Left ventricle myocardium superior (tissue), 1 donor: ENCODE measurements at places on chromosomes 16 and 17. TPM values are rescaled to one million over a fixed set of nuclear protein-coding genes. Genes with fewer than 3 reads are reported as not detected.

- no peak for DNase-seq
These were observed 674 bp downstream of the TOM1L1 start for GRCh38 chr17:54901230-54901822.

- peak; percentile 47 for DNase-seq
These were observed 71.8 kb downstream of the PRKCA start for GRCh38 chr17:66373944-66374817.

- DNase-seq = no peak
These were observed 635 bp upstream of the FA2H start for GRCh38 chr16:74775255-74775654.

DNA sequence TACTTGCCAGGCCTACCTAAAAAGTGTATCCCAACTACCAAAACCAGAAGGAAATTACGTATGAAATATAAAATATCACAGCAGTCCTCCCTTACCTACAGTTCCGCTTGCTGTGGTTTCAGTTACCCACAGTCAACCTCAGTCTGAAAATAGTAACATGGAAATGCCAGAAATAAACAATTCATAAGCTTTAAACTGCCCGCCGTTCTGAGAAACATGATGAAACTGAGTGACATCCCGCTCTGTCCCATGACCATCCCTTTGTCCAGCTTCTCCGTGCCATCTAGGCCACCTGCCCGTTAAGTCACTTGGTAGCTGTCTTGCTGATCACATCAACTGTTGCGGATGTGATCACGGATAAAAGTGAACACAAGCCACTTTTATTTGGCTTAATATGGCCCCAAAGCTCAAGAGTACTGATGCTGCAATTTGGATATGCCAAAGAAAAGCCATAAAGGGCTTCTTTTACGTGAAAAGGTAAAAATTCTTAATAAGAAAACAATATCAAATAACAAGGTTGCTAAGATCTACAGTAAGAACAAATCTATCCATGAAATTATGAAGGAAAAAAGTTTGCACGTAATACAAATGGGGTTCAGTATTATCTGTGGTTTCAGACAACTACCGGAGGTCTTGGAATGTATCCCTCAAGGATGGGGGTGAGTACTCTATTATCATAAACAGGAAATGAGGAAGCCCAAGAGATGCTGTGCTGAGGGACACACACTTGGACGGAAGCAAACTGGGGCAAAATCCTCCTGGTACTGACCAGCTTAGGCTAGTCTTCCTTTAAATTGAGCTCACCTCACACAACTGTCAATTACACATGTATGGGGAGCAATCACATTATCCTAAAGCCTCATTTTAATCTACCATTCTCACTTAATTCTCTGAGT is 8.2 kb downstream of the USP22 start:
- DNase-seq = no peak

- DNase-seq = no peak
These were observed 273.3 kb upstream of the CDH5 start for GRCh38 chr16:66093191-66093590.

- DNase-seq = no peak
These were observed 1494.0 kb upstream of the CDH8 start for GRCh38 chr16:63530208-63530607.

DNA sequence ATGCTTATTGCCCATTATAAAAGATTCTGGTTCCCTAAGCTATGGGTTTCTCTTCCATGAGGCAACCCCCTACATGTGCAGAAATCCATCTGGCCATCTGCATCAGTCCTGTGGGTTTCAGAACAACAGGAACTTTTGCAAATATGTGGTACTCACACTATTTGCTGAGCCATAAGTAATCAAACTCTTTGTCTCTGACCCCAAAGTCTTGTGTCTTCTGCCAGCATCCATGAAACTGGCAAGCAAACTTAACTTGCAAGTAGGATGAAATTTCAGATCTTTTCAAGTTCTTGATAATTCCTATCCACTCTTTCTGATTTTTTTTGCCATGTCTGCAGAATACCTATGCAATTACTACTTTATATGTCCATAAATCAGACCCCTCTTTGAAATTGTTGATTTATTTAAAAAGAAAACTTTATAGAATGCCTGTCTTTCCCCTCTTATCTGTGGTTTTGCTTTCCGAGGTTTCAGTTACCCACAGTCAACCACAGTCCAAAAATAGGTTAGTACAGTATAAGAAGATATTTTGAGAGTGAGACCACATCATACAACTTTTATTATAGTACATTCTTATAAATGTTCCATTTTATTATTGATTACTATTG is 158.4 kb upstream of the IRX3 start:
- no peak for DNase-seq

DNA sequence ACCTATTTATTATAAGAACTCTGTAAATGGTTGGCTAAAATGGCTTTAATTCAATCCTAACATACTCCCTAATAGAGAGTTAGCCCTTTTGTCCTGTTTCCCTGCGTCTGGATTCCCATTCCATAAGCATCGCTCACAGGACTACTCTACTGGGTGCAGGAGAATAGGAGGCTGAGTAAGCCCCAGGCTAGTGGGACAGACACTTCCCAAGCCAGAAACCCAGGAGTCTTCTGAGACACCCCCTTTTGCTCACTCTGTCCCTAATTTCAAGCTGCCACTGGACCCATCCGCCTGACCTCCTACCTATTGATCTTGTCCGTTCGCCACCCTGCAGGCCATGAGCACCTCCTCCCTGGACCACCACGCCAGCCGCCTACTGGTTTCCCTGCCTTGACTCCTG is 16.7 kb upstream of the TOB1 start:
- DNase-seq = no peak

GRCh38 chr16:77945126-77945525 is 77.2 kb upstream of the CLEC3A start:
- no peak for DNase-seq

GRCh38 chr16:28845761-28846079 is 428 bp downstream of the TUFM start:
- DNase-seq = no peak

- DNase-seq = no peak
These were observed 150.1 kb downstream of the ITFG1 start for GRCh38 chr16:47310792-47311211.

DNA sequence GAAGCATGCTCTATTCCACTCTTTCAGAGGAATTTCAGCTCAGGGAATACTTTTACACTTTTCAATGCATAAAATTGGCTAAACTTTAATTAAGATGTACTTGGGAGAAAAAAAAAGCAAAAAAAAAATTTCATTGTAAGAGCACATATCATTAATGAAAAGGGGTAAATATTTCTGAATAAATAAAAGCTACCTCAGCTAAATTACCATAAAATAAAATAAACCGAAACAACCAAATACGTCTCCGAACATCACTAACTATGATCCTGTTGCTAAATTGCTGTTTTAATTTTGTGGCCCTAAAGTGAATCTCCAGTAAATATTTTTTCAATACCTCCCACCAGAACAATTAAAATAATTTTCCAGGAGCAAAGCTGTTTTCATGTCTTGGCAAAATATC is 203.7 kb upstream of the KCNJ16 start:
- no peak for DNase-seq

- no peak for DNase-seq
These were observed 67.1 kb downstream of the VPS53 start for GRCh38 chr17:647324-648197.

GRCh38 chr17:55303701-55304145 is 39.0 kb downstream of the HLF start:
- DNase-seq = no peak

GRCh38 chr17:72479113-72479512 is 358.3 kb downstream of the SOX9 start:
- DNase-seq = no peak

DNA sequence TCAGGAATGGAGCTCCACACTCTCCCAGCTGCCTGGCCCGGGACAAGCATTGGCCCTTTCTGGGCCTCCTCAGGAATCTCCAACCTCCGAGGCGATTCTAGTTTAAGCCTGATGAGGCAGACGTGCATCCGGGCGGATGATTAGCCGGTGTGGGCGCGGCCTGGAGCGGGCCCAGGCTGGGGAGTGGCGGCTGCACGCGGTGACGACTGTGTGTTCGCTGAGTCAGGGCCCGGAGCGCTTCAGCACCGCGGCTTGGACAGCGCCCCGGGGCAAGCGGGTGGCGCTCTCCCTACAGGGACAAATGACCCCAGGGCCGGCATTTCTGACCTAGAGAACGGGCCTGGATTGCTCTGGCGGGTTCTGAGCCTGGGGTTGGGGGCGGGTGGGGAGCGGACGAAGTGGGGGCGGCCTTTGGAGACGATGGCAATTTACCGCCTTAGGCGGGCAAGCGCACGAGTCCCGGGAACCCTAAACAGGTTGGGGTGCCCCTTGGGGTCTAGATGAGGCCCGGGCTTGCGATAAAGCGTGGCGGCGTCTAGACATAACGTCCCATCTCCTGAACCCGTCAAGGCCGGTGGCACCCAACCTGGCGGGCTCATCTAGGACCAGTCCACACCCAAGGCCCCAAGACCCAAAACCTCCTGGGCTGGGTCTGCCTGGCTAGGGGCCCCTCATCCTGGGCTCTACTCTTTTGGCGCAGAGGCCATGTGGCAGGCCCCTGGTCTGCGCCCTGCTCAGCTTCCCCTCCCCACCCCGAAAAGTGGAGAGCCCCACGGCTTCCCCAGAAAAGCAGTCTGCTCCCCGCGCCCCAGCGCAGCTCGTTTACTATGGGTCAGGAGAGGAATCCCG is 22.3 kb upstream of the ZNHIT3 start:
- DNase-seq = peak; percentile 70

DNA sequence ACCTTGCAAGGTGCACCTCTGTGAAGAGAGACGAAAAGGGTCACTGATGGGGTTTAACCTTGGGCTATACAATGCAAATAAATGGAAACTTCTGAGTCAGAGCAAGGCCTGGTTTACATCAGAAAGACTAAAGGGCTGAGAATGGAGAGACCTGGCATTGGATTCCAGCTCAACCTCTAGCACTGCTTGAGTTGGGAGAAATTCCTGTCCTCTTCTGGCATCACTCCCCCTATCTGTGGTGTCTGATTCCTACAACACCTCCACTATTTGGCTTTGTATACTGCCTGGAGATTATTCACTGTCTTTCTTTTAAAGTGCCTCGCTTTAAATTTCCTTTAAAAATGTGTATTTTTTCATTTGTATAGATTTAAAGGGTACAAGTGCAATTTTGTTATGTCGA is 68.8 kb downstream of the GPR139 start:
- no peak for DNase-seq

DNA sequence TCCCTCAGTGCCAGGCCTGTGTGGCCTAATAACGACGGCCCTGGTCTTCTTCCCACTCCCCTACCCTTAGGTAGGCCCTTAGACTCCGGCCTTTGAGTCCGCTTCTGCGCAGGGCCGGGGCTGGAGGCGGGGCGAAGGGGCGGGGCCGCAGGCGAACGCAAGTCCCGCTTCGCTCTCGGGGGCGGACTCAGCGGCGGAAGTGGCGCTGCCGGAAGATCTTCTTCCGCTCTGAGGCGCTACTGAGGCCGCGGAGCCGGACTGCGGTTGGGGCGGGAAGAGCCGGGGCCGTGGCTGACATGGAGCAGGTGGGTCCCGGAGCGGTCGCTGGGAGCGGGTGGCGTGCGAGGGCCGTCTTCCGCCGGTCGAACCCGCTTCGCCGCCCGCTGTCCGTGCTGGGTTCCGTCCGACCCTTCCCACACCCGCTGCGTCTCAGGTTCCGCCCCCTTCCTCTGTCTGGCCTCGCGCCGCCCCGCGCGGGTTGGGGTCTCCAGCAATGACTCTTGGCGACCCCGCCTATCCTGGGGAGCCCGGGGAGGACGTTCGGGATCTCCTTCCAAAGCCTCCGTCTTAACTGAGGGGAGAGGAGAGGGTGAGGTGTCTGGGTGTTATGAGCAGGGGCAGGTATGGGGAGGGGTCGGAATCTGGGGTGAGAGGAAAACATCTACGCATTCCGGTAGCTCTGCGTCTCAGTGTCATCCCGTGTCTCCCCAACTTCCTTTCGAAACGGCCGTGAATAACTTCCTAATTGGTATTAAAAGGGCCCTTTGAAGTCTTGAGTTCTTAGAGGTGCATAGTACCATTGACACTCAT is at the start of gene STARD3:
Gene STARD3 (plus strand): TSS at position 218 of the 810 bp plus-strand sequence. CDS start 16,388 bp downstream, outside the sequence.
- peak; percentile 96 for DNase-seq

DNA sequence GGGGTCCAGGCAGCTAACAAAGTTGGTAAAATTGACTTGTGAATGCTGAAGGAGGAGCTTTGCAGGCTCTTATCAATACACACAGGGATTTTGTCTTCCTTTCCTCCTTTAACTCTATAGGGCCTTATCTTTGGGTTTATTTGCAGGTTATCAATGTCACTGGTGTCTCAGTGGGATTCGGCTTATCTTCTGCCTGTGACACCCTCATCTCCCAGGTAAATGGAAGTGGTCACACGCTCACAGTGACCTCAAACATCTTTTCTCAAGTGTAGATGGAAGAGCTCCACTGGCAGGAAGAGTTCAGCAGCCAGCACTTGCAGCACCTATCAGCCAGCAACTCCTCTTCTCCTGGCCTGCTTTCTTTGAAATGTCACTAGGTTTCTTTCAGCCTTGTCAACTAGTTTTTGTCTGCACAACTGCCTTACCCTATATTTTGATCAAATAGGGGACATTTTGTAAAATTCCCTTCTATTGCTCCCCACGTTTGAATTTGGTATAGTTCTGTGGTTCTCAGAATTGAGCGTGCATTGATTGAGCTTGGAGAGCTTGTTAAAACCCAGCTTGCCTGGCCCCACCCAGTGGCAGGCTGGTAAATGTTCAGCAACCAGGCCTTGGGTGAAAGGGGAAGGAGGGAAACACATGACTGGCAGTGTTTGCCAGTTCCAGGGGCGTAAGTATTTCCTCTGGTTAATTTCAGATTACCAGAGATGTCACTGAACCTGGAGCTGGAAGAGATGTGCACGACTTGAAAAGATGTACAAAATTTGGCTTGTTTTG is 12.8 kb downstream of the SLC47A1 start:
- DNase-seq = peak; percentile 61

DNA sequence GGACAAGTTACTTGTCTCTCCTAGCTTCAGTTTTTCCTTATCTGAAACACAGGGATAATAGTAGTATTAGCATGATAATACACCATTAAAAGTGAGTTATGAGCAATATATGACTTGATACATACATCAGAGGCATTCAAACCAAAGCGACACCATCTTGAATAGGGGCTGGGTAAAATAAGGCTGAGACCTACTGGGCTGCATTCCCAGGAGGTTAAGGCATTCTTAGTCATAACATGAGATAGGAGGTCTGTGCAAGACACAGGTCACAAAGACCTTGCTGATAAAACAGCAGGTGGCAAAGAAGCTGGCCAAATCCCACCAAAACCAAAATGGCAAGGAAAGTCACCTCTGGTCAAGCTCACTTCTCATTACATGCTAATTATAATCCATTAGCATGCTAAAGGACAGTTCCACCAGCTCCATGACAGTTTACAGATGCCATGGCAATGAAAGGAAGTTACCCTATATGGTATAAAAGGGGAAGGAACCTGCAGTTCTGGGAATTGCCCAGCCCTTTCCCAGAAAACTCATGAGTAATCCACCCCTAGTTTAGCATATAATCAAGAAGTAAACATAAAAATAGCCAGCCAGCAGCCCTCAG is 37.2 kb upstream of the HS3ST3A1 start:
- no peak for DNase-seq

GRCh38 chr17:79990051-79990592 is 45.5 kb downstream of the TBC1D16 start:
- no peak for DNase-seq

The MYOCD gene
- 35.7 TPM for total RNA-seq

The CD300LD gene
- total RNA-seq = not detected

The CMTM2 gene
- not detected for total RNA-seq

The PPP1R1B gene
- 0.55 TPM for total RNA-seq

The SLC16A11 gene
- total RNA-seq = 0.47 TPM

The ABCC12 gene
- not detected for total RNA-seq

The KRT33A gene
- not detected for total RNA-seq

The MPO gene
- total RNA-seq = 0.42 TPM

The GP1BA gene
- not detected for total RNA-seq

The RNF43 gene
- total RNA-seq = 6.6 TPM

The NFATC3 gene
- 24.7 TPM for total RNA-seq

The GDPD3 gene
- 2.0 TPM for total RNA-seq

The NOG gene
- 0.22 TPM for total RNA-seq

The SLC38A7 gene
- total RNA-seq = 36.1 TPM
